Activated naive CD4-positive, alpha-beta T cell (primary cell): ENCODE measurements at places on chromosomes 7 and 10.

GRCh38 chr7:76193466-76193865 is 8.2 kb upstream of the SRRM3 start:
- DNase-seq = no peak

GRCh38 chr7:49787980-49788379 is 14.5 kb downstream of the VWC2 start:
- DNase-seq = no peak

DNA sequence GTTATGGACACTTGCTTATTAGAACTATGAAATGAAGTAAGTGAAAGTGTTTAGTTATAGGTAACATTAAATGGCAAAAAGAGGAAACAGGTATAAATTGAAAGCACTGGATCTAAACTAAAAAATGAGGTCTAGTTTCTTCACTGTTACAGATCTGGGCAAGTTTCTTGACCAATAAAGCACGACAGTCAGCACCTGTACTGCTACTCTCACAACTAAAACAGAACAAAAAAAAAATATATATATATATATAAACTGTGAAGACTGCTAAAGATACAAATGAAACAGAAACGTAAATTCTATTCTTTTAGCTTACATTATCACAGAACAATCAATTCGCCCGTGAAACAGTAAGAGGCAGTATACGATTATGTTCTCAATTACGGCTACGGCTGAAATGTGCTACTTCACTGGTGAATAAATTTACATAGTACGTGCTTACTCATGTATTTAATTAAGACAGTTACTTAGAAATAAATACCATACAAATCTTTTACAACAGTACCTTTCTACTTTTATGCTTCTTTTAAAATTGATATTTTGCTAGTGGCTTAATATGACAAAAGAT is 4.2 kb downstream of the AHR start:
- DNase-seq = no peak

DNA sequence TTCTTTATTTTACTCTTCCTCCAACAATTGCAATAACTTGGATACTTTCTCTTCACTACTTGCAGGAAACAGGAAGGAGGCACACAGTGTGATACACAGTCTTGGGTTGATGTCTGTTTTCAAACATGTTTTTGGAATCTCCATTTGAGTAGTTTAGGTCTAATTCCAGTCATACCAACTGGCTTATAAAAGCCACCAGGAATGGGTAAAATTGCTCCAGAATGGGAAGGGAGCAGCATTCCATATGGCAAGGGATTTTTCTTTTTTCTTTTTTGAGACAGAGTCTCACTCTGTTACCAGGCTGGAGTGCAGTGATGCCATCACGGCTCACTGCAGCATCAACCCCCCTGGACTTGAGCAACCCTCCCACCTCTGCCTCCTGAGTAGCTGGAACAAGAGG is 545.1 kb upstream of the GALNT17 start:
- DNase-seq = no peak

DNA sequence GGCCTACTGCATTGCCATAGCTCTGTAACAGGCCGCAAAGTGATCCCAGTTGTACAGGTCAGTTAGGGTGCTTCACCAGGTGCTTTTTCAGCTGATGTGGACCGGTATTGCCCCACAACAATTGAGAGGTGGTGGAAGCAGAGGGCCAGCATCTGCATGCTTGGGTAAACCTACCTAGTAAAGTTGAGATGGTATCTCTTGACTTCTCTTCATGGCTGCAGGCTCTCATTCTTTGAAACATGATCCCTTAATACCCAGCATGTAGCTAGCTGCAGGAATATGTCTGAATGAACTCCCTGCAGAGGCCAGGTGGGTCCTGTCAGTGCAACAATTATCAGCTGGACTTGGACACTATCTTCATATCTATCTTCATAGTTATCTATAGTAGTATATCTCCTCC is 60.7 kb upstream of the CCDC6 start:
- DNase-seq = no peak

DNA sequence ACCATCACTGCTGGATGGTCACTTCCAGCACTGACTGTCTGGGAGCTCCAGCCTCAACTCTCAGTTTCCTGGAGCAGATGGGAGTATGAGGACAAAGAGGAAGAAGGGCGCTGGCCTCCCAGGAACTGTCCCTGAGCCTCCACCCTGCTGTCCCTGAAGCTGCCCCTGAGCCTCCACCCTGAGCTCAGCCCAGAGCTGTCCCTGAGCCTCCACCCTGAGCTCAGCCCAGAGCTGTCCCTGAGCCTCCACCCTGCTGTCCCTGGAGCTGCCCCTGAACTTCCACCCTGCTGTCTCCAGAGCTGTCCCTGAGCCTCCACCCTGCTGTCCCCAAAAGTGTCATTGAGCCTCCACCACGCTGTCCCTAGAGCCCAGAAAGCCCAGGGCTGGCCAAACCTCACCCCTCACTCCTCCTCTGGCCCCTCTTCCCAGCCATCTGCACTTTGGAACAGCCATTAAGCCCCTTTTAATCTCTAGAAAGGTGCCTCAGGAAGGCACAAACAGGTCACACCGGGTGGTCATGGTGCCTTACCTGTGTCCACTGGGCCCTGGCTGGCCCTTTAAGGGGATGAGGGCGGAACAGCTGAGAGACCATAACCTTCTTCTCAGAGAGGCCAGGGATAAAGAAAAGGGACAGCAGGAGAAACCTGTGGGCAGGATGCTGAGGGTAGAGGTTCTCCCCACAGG is 30.6 kb upstream of the TUBB8 start:
- no peak for DNase-seq

- no peak for DNase-seq
Measured at GRCh38 chr10:125160856-125161706, 718 bp upstream of the CTBP2 start.

- DNase-seq = no peak
Measured at GRCh38 chr10:49367600-49367999, 28.3 kb downstream of the DRGX start.

DNA sequence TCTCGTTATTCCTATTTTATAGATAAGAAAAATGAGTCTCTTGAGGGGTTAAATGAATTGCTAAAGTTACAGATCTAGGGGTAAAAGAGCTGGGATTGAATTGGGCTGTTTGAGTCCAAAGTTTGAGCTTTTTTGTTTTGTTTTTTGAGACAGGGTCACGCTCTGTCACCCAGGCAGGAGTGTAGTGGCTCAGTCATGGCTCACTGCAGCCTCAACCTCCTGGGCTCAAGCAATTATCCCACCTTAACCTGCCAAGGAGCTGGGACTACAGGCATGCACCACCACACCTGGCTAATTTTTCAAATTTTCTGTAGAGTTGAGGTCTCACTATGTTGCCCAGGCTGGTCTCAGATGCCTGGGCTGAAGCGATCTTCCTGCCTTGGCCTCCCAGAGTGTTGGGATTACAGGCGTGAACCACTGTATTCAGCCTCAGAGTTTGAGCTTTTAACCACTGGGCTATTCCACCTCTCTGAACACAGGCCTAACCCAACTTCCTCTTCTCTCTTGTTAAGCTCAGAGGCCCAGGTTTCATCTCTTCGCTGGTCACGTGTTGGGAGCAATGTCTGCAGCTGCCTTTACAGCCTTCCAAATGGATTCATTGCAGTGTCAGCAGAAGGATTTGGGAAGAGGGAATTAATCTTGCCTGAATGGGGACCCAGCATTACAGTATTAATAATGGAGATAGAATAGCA is 8.0 kb downstream of the SUFU start:
- no peak for DNase-seq

- DNase-seq = no peak
Measured at GRCh38 chr10:14304046-14304445, 26.7 kb downstream of the FRMD4A start.

- DNase-seq = no peak
Measured at GRCh38 chr7:4103352-4104091, 578.6 kb upstream of the FOXK1 start.

DNA sequence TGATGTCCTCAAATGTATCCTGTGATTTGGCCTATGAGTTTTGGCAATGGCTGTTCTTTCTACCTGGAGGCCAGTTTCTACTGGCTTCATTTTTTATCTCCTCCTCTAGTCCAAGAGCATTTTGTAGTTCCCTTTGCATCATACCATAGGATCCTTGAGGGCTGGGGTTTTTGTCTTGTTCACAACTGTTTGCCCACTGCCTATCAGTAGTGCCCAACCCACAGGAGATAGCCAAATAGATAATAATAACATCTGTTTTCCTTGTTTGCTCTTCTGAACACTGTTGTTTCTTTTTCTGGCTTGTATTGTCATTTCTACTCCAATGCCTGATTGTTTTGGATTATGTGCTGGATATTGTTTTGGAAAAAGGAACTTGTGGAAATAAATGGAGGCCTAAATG is 3.4 kb downstream of the CDK1 start:
- DNase-seq = no peak

DNA sequence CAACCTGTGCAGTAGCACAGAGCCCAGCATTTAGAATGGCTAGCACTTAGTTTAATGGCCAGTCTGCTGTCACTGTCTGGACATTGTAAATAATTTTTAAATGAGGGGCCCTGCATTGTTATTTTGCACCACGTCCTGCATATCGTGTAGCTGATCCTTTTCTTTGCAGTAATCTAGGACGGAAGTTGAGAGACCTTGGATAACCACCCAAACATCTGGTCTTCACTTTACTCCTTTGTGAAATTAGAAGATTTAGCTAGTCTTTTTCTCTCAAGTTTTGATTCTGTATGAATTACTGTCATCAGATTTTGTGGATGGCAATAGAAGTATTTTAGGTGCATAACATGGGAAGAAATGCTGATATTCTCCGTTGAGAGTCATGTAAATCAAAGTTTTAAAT is 1.9 kb downstream of the MIOS start:
- DNase-seq = no peak

DNA sequence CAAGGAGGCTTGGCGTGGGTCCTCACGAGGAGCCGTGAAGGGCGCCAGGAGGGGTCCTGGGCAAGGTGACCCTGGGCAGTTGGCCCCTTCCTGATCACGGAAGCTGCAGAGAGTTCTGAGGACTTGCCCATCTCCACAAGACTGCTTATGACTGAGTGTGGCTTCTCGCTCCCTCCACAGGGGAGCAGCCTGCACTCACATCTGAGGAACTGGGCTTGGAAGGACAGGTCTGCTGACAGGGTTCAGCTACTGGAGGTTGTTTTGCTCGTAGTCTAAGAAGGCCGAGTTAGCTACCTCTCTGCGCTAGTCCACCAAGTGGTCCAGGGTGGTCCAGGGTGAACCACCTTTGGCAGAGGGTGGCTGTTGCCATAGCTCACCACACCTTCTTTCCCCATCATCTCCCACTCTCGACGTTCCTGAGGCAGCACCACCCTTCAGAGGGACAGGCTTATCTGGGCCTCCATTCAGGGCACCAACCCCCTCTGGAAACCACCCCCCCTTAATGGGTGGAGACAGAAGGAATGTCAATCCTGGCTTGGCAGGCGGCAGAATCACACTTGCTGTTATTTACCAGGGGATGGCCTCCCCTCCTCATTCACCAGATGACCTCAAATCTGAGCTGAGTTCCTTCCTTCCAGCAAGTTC is 38.2 kb downstream of the FAM53B start:
- no peak for DNase-seq

- no peak for DNase-seq
Measured at GRCh38 chr7:46741938-46742540, 821.0 kb upstream of the IGFBP3 start.
